AG04449 (cell line): ENCODE measurements at places on chromosomes 2 and 18.

GRCh38 chr2:98087447-98088020 is 567 bp downstream of the VWA3B start:
- no peak for DNase-seq

- DNase-seq: no peak
Observed at GRCh38 chr2:207515671-207516070, 14.1 kb upstream of the CREB1 start.

DNA sequence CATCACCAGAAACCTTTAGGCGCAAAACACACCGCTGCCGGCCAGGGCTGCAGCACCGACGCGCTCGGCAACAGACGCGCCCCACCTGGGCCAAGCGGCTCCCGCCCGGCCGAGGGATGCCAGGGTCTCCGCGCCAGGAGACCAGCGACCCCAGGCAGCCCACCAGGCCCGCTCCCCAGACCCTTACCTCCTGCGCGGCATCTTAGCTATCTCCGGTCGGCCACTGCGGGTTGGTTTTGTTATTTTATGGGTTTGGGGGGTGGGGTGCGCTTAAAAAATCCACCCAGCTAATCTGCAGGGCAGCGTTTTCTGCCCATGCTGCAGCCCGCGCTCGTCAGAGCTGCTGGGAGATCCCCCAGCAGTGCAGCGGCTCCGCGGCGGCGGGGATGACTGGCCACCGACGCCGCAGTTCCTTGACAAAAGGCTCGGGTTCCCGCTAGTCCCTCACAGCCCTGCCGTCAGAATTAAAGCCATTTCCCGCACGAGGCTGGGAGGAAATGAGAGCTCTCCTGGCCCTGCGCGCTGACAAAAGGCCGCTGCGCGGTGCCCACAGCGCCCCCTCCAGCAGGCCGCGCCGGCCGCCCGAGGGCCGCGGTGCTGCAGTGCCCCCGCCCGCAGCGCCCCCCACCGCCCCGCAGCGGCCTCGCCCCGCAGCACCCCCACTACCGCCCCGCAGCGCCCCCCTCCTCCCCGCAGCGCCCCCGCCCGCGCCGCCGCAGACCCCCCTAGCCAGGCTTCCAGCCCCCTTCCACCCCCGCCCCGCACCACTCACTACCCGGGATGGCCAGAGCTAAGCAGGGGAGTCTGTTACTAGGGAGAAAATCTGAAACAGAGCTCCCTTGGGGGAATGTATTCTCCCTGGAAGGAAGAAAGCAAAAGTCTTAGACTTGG is at the start of gene ADD2:
TSS of gene ADD2 (minus strand) at position 502 of the 891 bp plus-strand sequence. CDS start 61,792 bp downstream, outside the sequence.
- no peak for DNase-seq

GRCh38 chr2:121451398-121451797 is 79.3 kb upstream of the RNU4ATAC start:
- DNase-seq: no peak

DNA sequence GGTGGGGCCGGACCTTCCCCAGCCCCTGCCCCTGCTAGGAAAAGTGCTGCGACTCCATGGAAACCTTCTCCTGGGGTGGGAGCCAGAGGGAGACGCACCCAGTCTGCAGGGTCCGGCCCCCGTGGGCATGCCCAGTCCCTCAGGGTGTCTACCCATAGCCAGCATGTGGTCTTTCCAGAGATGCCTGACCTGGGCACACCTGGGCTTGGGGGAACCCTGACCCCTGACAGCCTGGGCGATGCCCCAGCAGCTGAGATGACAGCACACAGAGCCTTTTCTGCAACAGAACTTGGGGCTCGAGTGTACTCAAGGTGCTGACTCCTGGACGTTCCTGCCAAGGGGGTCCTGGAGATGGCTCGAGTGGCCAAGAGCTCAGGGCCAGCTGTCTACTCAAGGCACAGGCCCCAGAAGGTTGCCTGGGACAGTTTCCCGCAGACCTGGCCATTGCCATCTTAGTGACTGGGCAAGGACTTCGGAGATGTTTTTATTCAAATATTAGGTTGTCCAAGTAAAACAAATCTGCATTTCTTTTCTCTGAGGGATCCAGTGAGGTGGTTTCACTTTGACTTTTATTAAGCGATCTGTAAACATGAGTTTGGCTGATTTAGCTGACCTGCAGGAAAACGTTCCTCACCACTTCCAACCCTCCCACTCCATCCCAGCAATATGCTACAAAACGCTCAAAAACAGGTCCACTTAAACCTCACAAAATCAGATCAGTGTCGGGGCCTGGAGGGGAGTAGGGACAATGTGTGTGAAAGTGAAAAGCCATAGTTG is 228.0 kb downstream of the EIPR1 start:
- DNase-seq: no peak

GRCh38 chr18:29147944-29148343 is 971.0 kb upstream of the CDH2 start:
- peak; percentile 44 for DNase-seq

DNA sequence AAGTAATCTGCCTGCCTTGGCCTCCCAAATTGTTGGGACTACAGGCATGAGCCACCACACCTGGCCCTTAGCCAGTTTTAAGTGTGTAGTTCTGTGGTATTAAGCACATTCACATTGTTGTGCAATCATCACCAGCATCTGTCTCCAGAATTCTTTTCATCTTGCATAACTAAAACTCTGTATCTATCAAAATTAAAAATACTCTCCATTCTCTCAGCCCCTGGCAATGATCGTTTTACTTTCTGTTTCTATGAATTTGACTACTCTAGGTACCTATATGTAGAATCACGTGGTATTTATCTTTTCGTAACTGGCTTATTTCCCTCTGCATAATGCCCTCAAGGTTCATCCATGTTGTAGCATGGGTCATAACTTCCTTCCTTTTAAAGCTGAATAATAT is 45.5 kb upstream of the CAVIN2 start:
- peak; percentile 52 for DNase-seq

DNA sequence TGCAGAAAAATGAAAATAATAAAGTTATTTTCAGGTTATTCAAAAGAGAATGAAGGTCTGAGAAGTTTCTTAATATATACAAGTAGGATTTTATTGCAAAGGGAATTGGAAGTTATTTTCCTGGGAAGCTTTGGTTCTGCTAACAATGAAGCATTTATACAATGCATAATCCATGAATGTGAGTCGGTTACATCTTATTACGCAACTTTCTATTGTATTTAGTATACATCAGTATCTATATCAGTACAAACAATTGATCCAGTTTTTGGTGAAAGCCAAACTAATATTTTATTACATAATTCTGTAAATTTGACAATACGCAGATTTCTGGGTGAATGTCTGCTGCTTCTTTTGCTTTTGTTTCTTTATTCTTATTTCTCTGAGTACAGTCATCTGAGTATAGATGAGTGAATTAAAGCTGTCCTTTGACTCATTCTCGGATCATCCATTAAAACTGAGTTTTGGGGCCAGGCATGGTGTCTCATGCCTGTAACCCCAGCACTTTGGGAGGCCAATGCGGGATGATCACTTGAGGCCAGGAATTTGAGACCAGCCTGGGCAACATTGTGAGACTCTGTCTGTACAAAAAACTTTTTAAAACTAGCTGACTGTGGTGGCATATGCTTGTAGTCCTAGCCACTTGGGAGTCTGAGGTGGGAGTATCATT is 108.5 kb downstream of the SOCS6 start:
- no peak for DNase-seq

DNA sequence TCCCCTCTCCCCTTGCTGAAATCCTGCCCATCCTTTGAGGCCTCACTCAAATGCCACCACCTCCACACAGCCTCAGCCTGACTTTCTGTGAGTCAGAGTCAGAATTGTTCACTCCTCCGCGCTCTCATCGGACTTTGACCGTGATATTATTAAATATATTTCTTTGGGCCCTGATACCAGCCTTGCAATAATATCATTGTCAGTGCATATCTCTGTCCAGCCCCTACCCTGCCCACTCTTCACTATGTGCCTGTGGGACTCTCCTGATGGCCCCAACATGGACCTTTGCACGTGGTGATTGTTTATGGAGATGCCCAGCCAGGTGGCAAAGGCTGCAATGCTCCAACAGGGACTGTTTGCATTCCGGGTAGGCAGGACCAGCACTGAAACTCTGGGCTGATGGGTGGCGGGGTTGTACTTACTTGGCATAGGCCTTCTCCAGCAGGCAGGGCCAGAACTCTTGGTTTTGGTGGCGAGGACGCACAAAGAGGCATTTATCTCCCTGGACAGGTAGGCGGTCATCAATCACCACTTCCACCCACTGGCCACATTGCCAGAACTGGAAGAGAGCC is 37.3 kb downstream of the CAPN13 start:
- DNase-seq: no peak
